ENCODE measurements at places on chromosomes 7 and 10.

DNA sequence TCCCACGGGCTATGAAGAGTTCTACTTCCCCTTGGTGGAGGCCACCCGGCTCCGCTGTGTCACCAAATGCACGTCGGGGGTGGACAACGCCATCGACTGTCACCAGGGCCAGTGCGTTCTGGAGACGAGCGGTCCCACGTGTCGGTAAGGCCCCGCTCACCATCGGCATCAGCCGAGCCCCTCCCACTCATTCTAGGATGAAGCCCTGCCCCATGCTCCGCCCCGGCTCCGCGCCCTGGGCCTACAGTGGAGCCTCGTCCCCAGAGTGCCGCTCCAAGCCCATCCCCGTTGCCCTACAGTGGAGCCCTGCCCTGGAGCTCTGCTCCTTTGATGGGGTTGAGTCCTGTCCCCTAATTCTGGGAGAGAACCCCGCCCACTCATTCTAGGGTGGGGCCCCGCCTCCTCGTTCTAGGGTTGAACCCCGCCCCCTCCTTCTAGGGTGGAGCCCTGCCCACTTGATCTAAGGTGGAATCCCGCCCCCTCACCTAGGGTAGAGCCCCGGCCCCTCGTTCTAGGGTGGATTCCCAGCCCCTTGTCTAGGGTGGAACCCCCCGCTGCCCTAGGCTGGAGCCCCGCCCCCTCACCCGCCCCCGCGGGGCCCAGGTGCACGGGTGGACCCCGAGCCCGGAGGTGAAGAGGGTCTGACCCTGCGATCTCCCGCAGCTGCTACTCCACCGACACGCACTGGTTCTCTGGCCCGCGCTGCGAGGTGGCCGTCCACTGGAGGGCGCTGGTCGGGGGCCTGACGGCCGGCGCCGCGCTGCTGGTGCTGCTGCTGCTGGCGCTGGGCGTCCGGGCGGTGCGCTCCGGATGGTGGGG, 3.4 kb upstream of the MUC12 start:
- DNase-seq: peak; percentile 43

DNA sequence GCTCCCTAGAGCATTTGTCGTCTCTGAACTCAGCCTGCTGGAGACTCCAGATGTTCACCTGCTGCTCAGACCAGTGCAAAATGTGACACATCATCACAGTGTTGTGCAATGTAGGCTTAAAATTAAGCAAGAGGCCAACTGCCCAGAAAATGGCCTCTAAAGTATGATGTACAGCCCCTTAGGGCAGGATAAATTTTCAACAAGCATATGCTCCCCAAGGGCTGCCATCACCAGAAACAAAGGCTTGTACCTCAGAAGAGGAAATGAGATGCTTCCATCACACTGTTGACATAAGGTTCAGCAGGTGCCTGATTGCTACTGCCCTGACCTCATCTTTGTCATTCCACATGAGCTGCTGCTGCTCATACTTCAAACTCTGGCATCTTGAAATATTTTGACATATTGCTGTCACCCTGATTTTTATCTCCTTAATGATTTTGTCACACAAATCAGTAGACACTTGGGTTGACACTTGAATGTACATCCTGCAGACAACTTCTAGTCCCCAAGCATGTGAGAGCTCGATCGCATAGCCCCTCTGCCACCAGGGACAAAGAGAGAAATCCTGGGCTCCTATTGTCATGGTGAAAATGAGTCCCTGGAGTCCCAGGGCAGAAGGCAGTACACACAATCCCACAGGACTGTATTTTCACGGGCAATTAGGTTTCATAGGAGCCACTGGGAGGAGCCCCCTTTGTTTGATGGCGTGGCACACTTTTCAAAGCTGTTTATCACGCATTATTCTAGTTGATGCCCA, 219.7 kb upstream of the STK17A start:
- DNase-seq: no peak

GRCh38 chr7:7720193-7720592, 1.8 kb upstream of the RPA3 start:
- no peak for DNase-seq

GRCh38 chr7:100632951-100633717, 8.2 kb downstream of the TFR2 start:
- DNase-seq: peak; percentile 63

- DNase-seq: no peak
Measured at GRCh38 chr7:69269806-69270205, 328.5 kb upstream of the AUTS2 start.

DNA sequence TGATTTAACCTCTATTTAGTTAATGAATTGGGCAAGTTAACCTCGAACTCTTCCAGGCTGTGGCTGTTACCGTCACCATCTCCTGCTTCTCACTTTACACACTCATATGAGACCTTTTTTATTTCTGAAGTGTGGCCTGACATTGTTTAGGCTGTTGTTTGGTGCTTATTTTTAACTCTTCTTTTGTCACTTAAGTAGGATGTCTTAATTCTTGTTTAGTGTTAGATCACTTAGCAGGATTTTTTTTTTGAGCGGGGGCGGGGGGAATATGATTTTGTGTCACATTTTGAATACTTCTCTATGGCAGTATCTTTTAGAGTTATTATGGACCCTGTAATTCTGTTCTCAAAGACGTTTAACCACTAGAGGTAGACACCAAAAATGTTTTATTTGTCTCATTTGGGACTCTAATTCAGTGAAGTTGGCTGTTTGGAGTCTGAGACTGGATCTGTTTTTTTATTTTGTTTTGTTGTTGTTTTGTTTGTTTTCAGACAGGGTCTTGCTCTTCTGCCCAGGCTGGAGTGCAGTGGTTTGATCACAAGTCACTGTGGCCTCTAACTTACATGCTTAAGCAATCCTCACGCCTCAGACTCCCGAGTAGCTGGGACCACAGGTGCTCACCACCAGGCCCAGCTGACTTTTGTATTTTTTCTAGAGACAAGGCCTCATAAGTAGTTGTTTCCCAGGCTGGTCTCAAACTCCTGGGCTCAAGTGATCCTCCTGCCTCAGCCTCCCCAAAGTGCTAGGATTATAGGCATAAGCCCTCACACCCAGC, 73.5 kb downstream of the CUX1 start:
- DNase-seq: no peak

GRCh38 chr10:133456041-133456951, 2.6 kb downstream of the SCART1 start:
- no peak for DNase-seq

DNA sequence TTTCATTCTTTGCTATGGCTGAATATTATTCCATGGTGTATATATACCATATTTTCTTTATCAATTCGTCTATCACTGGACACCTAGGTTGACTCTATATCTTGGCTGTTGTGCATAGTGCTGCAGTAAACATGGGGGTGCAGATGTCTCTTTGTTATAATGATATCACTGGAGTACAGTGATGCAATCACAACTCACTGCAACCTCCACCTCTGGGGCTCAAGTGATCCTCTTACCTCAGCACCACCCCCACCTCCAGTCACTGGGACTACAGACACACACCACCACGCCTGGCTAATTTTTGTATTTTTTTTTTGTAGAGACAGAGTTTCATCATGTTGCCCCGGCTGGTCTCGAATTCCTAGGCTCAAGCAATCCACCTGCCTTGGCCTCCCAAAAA, 15.6 kb downstream of the KLHL7 start:
- no peak for DNase-seq

DNA sequence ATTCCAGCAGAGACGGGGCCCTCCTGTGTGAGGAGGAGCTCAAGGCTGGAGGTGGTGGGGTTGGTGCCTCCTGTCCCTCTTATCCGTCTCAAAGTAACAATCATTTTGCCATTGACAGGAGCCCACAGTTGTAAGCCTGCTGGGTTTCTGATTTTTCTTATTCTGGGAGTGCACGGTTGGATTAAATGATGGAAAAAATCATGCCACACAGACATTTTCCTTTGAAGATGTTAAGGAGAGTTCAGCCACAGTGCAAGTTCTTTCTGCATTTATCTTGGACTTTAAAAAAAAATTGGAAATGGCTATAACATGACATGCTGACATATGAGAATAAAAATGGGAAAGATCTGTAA, 8.4 kb upstream of the LYZL1 start:
- no peak for DNase-seq

DNA sequence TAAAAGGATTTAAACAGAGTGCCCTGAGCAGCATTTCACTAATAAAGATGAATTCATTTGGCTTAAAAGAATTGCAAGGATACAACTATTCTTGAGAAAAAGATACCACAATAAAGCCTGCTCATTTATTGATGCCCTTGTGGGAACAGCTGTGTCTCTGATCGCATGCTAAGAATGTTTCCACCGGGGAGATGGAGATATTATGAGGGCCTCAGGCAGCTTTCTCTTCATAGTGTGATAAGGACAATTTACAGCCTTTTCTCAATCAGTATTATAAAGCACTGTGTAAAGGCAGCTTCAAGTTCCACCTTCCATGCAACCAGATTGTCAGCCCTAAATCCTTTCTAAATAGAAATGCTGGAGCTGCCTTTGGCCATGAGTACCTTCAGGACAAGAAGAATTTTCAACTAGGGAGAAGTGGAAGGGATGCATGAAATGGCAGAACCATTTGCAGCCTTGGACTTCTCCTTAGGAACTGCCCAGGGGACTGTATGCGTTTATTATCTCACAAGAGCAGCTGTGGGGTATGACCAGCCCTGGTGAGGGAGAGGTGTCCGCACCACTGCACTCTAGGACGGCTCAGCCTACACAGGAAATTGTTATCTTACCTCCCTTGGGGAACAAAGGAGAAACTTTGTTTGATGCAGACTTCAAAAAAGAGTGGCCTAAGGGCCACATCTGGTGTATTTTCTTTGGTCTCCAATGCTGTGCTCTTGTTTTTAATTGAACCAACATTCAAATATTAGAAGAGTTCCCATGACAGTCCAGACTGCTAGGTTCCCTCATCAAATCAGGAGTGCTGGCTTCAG, 116.9 kb upstream of the PCGF5 start:
- DNase-seq: no peak

- DNase-seq: peak; percentile 86
Measured at GRCh38 chr7:99504281-99504602, 220 bp upstream of the ZKSCAN5 start.

DNA sequence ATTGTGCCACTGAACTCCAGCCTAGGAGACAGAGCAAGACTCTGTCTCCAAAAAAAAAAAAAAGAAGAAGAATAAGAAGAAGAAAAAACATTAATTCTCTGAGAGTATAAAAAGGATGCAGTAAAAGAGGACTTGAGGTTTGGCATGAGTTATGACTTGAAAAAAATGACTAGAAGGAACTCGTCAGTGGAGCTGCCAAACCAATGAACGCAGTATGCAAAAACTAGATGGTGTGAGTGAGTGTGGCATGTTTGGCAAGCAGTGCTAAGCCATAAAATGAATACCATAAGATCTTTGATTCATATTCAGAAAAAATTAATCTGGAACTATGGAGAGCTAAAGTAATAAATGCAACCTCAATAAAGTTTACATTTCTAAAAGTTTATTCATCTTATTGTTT, 68.6 kb upstream of the MEOX2 start:
- DNase-seq: no peak

GRCh38 chr10:83250396-83250795, 888.9 kb upstream of the GHITM start:
- no peak for DNase-seq

GRCh38 chr7:155807789-155808548, 4.3 kb downstream of the SHH start:
- no peak for DNase-seq

GRCh38 chr10:4086131-4086898, 301.3 kb upstream of the KLF6 start:
- DNase-seq: no peak

DNA sequence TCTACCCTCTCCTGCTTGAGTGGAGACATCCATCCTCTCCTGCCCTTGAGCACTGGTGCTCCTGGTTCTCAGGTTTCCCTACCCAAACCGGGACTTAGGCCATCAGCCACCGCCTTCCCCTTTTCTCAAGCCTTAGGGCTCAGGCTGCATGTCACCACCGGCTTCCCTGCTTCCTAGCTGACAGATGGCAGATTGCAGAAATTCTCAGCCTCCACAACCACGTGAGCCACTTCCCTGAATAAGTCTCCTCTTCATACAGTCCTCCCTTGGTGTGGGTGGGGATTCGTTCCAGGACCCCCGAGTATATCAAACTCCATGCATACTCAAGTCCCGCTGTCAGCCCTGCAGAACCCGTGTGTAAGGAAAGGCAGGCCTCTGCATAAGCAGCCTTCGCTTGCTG, 203.5 kb upstream of the ZNF32 start:
- no peak for DNase-seq

DNA sequence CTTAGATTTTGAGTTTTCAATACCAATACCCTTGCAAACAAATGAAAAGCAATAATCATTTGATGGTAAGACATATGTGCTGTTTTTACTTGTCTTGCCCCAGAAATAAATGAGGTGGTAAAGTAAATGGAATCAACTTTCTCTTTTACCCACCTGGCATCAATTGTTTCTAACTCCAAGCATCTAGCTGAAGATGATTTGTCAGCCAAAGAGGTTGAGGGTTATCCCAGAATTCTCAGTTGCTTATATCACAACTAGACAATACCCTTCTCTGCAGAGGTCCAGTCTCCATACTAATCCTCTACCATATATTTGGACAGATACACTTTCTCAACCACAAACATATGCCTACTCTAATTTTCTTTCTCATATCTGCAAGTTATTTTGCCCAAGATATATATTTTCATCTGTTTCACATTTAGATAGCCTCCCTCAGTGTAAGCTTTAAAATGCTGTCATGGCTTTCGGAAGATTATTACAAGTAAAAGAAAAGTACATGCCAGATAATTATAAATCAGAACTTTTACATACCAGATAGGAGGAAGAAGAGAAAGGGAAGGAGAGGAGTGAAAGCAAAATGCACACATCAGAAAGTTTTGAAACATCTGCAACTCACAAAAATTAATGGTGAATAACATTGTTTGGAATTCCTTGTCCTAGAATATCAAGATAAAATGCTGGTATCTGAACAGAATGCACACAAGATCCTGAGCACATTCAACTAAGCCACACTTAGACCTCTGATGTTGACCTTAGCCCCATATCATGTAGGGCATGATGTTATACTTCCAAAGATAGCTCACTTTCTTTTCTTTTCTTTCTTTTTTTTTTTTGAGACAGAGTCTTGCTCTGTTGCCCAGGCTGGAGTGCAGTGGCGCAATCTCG, 146.6 kb downstream of the REEP3 start:
- DNase-seq: no peak

- DNase-seq: no peak
Measured at GRCh38 chr10:128058750-128059134, 67.5 kb downstream of the MKI67 start.

Data from HL-60 (cell line).